CD4-positive, alpha-beta T cell treated with Interleukin-4 for 1 hour (primary cell): ENCODE measurements at places on chromosomes 11 and 22.

- no peak for DNase-seq
Measured at GRCh38 chr22:29484642-29485041, 4.6 kb downstream of the NEFH start.

DNA sequence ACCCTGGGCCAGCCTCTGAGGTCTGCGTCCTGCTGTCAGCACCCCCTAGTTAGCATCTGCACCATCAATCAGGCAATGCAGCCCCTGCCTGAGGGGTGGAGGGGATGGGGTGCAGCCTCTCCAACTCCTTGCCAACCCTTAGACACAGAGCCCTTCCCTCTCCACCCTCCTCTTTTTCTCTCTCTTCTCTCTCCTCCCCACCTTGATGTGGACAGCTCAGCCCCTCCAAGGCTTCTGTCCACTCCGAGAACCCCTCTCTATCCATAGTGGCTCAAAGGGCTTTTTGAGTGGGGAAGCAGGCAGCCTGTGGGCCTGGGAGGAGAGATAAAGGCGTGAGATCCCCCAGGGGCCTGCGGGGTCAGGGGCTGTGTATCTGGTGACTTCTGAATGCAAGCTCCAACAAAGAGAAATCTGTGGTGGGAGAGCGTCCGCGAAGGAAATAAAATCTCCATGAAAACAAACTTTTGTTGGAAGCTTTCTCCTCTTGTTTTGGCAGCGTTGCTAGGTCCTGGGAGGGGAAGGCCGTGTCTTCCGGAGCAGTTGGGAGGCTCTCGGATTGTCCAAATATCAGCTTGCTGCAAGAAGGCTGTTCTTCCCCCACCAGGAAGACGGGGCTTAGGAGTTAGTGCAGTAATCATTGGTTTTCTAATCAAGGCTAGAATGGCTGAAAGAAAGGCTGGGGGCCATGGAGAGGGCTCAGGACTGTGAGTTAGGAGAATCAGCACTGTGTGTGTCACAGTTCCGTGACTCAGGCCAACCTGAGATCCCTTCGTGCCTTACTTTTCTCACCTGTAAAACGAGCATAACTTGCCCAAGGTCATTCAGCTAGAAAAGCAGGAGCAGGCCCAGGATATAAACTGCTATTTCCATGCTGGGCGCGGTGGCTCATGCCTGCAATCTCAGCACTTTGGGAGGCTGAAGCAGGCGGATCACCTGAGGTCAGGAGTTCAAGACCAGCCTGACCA, 50.3 kb downstream of the PKNOX2 start:
- no peak for DNase-seq

DNA sequence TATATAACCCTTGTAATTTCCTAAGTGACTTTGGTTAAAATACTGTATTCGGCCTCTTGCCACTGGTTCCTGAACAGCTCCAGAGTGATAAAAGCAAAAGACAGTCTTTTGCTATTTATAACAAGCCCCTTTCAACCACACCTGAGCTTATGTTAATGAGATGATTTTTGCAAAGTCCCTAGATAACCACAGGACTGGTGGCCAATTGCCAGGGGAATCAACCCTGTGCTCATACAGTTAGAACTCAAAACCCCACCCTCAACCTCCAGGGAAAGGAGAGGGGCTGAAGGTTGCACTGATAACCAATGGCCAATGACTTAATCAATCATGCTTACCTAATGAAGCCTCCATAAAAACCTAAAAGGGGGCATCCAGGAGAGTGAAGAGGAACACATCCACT, 77.9 kb downstream of the SIK3 start:
- DNase-seq = no peak

GRCh38 chr11:97224396-97224795, 834.6 kb downstream of the JRKL start:
- DNase-seq = no peak

GRCh38 chr22:45775569-45776312, 104.1 kb downstream of the ATXN10 start:
- DNase-seq = no peak

- DNase-seq = no peak
Measured at GRCh38 chr11:34330653-34331052, 27.2 kb downstream of the ABTB2 start.

- DNase-seq = no peak
Measured at GRCh38 chr11:65415499-65416340, 6.9 kb upstream of the NEAT1 start.

DNA sequence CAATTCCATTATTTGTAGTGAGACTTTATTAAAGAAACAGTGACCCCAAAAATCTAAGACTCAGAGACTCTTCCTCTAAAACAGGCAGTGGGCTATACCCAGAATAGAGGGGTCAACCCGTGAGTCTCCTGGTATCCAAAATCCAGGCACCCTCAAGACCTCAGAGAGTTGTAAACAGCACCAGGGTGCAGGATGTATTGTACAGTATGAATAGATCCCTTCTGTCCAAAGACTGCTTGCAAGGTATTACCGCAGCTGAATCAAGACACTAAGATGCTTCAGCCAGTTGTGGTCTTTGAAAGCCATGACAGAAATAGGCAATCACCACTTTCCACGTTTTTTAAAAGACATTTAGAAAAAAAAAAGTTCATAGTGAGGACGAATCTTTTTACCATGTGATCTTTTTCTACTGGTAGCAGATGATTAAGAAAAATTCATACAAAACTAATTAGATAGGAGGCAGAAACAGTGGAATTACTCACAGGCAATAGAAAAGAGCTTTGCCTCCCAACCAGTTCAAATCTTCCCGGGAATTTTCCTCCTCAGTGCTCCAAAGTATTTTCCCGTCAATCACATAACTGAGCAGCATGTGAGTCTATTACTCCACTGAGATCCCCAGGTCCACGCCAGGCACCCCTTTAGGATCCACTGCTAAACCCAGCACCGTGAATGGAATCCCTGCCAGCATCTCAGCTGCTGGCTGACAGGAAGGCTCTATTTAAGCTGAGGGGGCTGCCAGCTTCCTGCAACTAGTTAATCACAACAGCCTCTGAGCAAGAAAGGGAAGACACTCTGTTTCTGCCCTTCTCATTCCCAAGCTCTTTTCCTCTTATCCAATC, 113.1 kb downstream of the ETS1 start:
- no peak for DNase-seq

DNA sequence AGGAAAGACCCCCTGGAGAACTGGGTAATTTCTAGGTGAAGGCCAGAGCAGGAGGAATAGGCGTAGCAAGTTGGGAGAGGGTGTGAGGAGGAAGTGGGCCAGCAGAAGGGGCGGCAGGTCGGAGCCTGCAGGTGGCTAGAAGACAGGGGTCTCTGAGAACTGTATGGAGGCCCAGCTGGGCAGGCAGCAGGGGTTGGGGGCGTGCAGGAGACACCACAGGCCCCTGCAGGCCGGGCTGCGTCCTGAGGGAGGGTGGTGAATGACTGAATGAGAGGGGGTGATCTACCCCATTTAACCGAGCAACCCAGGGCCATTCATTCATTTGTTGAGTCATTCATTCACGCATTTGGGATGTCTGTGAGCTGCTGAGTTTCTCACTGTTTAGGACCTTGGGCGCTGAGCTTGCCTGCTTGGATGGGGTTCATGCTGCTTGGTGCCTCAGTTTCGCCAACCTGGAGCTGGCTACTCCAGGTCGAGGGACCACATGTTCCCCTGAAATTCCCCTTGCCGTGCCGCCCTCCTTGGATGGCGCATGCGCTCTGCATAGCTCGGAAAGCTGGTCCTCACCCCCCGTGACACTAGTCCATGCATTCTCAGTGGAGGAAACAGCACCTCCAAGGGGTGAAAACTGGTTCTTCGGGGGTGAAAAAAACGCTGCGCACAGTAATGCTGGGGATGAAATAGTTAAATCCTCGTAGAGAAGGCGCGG, 15.6 kb downstream of the MPPED1 start:
- DNase-seq = no peak

DNA sequence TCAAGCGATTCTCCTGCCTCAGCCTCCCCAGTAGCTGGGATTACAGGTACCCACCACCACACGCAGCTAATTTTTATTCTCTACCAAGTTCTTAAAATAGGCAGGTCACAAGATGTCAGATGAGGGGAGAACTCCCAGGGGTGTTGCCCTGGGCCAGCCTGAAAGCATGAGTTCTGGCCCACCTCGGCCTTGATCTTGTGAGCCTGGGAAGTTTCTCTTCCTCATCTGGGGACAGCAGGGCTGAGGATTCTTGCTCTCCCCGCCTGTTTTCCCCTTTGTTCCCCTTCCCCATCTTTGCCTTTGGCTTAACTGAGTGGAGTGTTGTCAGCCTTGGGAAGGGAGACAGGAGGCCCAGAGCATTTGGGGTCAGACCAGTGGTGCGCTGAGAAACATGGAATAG, 3.5 kb downstream of the PDXP start:
- DNase-seq = no peak

DNA sequence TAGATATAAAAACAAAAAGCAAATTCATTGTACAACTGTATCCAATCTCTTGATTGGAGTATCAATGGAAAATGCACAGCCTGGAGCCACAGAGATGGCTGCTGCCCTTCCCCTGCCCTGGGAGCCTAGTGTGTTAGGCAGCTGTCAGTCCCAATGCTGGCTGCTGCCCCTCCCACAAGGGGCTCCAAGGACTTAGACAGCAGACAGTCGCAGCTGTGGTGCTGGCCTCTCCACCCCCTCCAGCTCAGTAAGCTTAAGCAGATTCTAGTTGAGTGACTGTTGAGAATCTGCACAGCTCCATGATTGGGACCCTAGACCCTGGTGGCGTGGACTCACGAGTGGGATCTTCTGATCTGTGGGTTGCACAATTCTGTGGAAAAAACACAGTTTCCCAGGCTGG, 1511.2 kb downstream of the FAM181B start:
- DNase-seq = no peak

DNA sequence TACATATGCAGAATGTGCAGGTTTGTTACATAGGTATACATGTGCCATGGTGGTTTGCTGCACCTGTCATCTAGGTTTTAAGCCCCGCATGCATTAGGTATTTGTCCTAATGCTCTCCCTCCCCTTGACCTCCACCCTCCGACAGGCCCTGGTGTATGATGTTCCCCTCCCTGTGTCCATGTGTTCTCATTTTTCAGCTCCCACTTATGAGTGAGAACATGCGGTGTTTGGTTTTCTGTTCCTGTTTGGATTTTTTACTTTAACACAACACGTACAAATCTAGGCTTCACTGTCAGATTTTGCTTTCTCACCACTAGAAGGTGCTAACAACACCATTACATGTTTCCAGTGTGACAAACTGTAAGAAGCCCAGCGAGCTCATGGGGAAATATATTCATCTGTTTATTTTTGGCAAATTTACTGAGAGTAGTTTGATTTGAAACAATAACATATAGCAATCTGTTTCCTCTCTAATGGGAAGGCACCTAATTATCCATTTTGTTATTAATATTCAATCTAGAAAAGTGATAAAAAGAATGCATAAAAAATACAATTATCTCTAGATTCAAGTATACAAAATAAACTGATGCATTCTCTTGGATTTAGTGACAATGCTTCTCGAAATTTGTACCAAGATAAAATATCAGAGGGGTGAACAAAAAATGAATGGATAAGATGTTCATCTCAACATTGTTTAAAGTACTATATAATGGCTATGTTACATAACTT, 23.2 kb upstream of the BIRC3 start:
- peak; percentile 84 for DNase-seq
